ENCODE measurements at places on chromosomes 16 and 17.

DNA sequence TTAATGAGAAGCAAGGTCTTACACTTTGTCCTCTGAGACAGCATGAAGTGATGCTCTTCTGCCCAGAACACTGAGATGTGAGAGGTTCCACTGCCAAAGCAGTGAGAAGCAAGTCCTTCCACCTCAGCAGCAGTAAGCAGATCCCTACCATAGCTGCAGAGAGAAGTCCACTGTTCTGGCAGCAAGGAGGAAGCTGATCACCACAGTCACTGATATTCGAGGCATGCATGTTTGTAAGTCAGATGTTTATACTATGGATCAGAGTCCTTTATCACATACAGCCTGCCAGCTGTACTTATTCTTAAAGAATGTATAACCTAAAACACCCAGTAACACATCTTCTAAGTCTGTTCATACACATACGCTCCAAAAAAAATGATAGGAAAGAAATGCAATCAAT, 18.2 kb upstream of the METTL2A start:
- no peak for DNase-seq

DNA sequence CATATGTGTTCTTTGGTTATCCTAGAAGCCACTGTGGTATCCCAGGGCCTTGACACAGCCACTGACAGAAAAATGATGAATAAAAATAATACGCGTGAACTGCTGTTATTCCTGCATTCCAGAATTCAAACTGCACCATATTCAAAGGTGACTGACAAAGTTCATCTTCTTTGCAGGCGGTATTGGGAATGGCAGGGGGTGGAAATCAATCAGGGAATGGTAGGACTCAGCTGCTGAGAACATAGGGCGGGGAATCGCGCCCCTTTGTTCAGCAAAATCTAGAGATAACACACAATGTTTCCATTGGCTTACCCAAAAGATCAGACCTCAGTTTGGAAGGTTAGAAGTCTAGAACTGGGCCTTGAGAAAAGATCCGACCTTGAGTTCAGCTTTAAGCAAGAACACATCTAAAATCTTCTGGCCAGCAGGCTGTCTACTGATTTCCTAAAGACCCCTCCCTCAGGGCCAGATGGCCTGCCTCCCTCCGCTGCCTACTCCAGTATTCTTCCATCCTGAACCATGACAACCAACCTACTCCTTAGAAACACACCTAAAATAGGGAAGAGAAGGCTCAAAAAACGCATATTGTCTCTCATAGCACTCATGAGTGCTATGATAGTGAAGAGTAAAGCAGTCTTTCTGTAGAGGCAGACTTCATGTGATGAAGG, 34.1 kb downstream of the CDK5R1 start:
- DNase-seq: peak; percentile 17

DNA sequence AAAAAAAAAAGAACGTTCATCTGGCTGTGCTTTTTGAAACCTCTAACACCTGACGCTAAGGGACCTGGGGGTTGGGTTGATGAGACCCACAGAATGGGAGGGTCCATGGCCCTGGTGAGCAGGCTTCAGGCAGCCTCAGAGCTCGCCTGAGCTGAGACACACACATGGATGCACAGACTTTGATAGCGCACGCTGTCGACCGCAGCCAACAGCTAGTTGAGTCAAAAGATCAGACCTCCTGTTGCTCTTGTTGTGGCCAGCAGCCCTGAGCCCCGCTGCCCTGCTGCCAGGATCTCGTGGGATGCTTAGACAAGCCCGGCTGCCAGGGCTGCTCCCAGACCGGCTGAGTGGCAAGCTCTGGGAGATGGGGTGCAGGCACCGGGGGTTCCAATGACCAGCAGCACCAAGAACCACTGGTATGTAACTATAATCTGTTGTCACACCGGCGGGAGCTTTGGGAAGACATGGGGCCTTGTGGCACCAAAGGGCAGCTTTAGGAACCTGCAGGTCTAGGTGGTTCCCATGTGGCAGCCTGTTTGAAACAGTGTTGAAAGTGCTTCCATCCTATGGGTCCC, 20.0 kb upstream of the MEAK7 start:
- DNase-seq: no peak

DNA sequence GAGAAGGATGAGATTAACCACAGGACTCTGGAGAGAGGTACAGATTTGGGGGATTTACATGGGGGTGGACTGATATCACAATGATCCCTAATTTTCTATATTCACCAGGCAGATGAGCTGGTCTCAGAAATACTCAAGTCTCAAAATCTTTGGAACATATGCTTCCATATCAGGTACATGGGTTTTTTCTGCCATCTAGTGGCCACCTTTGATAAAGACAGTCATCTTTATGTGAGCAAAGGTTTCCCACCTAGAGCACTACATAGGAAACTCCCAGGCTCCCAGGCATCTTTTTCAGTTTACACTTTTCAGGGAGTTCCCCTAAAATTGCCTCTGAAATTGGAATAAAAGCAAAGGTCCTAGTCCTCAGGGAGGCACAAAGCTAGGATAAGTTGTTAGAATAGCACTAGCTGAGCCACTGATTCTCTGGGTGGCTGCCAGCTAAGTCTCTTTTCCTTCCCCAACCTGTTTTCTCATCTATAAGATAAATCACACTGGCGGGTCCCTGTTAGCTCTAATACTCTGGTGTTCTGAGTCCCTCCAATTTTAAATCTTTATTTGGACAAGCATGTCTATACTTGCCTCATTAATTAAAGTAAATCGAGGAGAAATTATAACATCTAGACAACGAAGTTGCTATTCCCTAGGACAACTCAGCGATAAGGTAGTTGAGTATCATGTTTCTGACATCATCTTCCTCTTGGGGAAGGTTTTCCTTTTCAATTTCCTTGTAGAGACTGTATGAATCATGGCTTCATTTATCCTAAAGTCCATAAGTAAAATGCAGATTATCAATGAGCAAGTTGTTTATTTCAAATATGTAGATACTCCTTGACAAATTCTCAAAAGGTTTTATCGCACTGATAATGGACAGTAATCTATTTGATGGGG, 19.0 kb upstream of the MON1B start:
- DNase-seq: peak; percentile 16
